ENCODE measurements at places on chromosomes 5 and 9.

DNA sequence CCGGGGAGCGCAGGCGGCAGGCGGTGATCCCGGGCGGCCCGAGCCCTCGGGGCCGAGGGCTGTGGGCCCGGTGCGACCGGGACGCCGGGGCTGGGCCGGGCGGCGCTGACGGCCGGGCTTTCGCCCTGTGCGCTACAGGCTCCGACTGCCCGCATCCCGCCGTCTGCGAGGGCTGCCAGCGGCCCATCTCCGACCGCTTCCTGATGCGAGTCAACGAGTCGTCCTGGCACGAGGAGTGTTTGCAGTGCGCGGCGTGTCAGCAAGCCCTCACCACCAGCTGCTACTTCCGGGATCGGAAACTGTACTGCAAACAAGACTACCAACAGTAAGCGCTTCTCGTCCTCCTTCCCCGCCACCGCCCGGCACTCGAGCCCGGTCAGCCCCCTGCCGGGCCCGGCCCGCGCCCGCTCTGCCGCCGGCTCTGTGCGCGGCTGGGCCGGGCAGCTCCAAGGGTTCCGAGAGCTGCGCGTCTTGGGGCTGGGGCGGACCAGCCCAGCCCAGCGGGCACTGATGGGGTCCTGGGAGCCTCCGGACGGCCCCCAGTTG lies 1.6 kb downstream of the LMX1B start:
- no peak for DNase-seq

DNA sequence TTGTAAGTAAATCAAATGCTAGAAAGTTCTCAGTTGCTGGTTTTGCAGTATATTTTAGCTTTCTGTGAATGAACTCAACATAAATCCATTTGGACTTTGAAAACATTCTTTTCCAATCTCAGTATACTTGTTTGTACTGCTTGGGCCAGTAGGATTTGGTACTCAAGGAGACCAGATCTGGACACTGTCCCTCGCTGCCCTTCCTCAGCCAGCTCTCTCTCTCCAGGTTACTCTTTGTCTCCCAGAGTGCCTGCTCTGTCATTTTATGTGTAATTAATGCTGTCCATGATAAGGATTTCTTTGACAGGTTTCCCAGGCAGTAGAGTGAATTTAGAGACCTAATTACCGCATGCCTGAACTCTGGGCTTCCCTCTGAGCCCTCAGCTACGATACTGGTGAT lies 344.6 kb upstream of the SGCD start:
- DNase-seq: no peak

DNA sequence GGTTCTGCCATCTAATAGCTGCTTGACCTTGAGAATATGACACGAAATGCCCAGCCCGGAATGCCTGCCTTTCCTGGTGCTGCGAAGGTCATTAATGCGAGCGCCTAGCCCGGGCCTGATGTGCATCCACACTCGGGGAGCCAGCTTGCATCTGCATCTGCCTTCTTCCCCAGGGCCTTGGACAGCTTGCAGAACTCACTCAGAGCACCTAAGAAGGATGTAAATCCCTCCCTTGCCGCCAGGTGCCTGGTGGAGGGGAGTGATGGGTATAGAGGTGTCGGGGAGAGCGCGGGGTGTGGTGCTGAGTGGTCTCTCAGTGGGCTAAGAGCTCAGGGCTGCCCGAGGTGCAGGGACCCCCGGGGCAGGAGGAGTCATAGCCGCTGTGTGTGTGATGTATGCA lies 127.2 kb downstream of the MRPL36 start:
- DNase-seq: no peak

DNA sequence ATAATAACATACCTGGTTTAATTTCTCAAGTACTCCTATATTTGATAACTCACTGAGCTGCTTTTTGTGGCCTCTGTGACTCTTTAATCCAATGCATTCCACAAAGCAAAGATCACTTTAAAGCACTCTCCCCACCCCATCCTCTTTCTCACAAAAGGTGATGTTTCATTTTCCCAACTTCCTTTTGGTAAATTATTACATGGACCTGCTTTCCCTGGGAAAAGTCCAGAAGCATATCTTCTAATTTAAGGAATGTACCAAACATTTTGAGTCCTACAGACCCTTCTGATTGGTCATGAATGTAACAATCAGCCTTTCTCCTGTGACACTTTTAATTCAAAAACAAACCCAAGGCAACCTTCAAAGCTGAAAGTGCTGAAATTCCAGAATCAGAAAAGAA lies 71.1 kb downstream of the MLLT3 start:
- peak; percentile 46 for DNase-seq

DNA sequence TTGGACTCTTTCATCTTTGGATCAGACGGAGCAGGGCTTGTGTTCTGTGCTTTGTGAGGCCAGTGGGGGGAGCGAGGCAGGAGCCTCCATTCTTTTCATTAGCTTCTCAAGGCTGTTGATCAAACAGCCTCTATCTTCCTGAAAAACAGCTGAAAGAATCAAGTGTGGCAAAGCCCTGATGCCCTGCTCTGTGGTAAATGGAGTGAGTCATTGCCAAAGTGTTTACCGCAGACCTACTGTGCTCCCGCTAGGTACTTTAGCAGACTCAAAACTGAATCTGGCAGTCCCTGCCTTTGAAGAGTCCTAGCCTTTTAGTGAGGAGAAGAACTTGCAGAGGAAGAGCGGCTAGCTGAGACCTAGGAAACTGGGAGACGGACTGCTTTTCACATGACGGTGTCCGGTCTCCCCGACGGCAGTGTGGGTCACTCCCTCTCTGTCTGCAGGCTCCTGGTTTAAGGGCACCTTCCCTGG lies 3.3 kb downstream of the ANKRD33B start:
- DNase-seq: peak; percentile 25

- no peak for DNase-seq
These were observed 3.1 kb upstream of the EEIG1 start for GRCh38 chr9:127983847-127984289.

DNA sequence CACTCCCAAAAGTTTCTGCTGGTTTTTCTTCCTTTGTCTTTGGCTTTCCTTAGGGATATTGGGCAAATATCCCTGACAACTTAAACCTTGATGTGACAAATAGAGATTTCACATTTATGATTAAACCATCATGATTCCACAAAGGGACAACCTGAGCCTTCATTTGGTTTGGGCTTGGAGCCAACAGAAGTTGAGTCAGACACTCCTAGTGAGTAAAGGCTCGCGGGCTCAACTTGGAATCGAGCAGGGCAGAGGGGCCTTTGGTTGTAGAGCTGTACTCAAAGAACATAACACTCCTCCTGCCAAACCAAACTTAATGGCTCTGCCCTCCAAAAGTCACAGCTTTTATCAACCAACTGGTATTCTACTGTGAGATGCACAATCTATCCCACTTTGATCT lies 290.2 kb upstream of the MAP3K1 start:
- peak; percentile 35 for DNase-seq

DNA sequence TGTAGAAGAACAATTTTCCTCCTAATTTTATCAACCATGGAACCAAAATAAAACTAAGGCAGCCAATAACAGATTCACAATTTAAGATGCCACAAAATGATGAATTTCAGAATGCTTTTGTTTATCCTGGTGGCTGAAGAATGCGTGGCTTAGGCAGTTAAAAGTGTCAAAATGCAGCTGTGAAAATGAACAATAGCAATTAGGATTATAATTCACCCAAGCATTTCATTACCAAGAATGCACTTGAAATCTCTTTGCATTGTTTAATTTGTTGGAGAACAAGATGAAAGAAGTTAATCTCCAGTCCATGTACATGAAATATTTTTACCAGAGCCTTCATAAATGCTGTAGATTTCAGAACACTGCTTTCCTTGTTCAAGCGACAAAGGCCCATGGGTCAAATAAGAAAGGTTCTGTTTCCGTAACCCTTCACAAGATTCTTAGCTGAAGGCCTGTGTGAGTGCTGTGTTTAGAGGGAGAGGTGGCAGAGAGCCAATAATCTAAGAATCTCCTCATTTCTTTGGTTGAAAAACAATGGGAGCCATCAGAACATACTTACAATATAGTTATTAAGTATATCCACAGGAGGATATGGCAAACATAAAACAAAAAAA lies 39.3 kb downstream of the CLINT1 start:
- DNase-seq: no peak

DNA sequence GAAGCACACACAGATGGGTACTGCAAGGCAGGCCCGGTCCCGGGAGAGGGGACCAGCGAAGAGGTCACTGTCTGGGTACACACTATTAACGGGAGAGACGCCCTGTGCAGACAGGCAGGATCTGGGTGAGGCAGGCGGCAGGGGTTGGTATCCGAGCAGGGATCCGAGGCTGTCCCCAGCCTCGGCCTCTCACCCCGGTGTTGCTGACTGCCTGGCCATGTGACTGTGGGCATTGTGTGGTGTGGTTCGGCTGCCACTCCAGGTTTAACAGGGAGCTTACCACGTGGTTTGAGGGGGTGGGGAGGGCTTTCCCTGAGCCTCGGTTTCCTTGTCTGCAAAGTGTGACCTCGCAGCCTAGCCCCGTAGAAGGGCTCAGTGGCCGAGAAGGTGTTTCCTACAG lies 11.1 kb upstream of the RALGDS start:
- DNase-seq: no peak

DNA sequence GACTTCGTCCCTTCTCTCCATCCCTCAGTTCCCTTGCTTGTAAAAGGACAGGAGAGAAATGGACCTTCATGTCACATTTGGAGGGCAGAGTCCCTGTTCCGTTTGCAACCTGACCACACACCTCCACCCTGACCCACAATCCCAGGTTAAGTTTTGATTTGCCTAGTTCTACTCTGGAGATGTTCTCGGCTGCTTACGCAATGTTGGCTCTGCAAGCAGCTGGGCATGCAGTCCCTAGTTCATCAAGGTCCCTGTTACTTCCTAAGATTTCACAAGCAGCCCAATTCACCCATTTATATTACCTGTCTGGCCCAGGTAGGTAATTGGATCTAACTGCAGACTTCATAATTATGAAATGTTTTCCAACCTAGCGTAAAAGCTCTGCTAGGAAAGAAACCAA lies 28.8 kb downstream of the SLIT3 start:
- DNase-seq: no peak

GRCh38 chr5:1824109-1824821 lies 23.1 kb downstream of the NDUFS6 start:
- DNase-seq: no peak

DNA sequence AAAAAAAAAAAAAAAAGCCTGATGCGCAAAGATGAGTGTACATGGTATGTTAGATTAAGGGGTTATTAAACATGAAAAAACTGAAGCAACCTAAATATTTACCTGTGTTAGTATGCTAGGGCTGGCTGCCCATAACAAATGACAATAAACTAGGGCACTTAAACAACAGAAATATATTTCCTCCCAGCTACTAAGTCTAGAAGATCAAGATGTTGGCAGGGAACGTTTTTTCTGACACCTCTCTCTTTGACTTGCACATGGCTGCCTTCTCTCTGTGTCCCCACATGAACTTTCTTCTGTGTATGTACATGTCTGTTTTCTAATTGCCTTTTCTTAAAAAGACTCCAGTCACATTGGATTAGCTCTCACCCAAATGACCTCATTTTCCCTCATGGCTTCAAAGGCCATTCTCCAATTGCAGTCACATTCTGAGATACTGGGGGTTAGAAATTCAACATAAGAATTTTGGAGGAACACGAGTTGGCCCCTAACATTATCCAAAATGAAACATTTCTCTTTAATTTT lies 694.5 kb downstream of the CDH9 start:
- DNase-seq: no peak

DNA sequence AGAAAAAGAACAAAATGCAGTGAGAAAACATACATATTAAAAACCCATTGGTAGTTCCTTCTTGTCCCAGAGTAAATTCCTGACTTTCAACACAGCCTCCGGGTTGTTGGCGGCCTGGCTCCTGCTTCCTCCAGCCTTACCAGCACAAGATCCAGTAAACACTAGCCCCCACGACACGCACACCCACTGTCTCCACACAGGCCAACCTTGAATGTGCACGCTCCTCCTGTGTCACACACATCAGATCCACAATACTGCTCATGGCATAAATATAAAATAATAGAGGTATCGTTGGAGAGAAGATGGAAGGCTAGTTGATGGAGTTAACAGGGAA lies 2.5 kb upstream of the SLC31A2 start:
- DNase-seq: no peak

DNA sequence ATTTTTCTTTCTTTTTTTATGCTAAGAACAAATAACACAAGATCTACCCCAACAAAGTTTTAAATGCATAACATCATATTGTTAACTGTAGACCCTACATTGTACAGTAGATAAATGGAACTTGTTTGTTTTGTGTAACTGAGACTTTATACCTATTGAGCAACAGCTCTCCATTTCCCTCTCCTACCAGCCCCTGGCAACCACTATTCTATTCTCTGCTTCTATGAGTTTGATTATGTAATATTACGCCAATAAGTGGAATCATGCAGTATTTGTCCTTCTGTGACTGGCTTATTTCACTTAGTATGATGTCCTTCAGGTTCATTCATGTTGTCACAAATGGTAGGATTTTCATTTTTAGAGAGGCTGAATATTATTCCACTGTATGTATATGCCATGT lies 308.2 kb upstream of the PRR16 start:
- DNase-seq: no peak

GRCh38 chr9:75881761-75882160 lies 8.7 kb upstream of the PCSK5 start:
- DNase-seq: no peak

- DNase-seq: no peak
These were observed 41.5 kb upstream of the DIRAS2 start for GRCh38 chr9:90684106-90684505.

- no peak for DNase-seq
These were observed 6.5 kb upstream of the PITX1 start for GRCh38 chr5:135040333-135041144.

DNA sequence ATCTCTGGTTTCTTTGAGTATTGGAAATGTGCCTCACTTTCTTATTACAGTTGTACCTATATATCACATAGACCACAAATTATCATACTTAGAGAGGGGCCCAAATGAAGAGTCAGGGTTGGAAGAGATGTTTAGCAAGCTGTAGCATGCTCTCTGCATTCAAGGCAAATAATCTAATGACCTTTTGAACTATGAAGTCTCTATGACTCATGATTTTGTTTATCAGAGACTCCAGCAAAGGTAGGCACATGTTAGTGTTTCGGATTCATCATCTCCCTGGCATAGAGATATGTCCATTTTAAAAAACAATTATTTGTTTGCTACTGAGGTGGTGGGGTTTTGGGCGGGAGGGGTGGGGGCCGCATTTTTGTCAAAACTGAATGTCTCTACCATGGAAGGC lies 2000.1 kb downstream of the EFNA5 start:
- DNase-seq: no peak

GRCh38 chr5:31251032-31251431 lies 57.5 kb downstream of the CDH6 start:
- no peak for DNase-seq

DNA sequence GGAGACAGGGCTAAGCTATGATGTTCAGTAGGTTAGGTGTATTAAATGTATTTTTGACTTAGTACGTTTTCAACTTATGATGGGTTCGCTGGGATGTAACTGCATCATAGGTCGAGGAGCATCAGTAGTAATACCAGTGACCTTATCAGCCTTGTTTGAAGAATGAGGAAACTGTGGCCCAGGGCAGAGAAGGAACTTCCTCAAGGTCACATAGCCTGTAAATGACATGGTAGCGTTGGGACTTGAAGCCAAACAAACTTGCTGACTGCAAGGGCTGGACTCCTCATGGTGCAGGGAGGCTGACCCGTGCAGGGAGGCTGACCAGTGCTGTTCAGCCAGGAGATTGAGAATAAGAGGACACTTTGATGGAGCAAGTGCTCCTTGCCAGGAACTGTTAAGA lies 21.3 kb upstream of the PTPN3 start:
- DNase-seq: no peak

GRCh38 chr5:60806591-60807243 lies 37.4 kb downstream of the ELOVL7 start:
- no peak for DNase-seq

GRCh38 chr5:131536211-131536826 lies 98.7 kb downstream of the RAPGEF6 start:
- no peak for DNase-seq
